ENCODE measurements at places on chromosomes 6 and 20.

GRCh38 chr6:90078513-90079289, 184.4 kb downstream of the GJA10 start:
- H3K27ac ChIP-seq, result no peak overlapping the region
- peaks cover 9% of the 10 kb centered on the region for H3K4me1 ChIP-seq
- no peaks in the 10 kb centered on the region for H3K27me3 ChIP-seq
- DNase-seq, result no peak
- H3K36me3 ChIP-seq, result no peaks in the 10 kb centered on the region

- H3K4me1 ChIP-seq, result no peaks in the 10 kb centered on the region
- H3K36me3 ChIP-seq, result peaks cover 2% of the 10 kb centered on the region
- no peak overlapping the region for H3K27ac ChIP-seq
- H3K4me3 ChIP-seq, result no peak overlapping the region
- no peak for DNase-seq
- no peaks in the 10 kb centered on the region for H3K27me3 ChIP-seq
Observed at GRCh38 chr20:44897133-44897532, 11.6 kb downstream of the YWHAB start.

DNA sequence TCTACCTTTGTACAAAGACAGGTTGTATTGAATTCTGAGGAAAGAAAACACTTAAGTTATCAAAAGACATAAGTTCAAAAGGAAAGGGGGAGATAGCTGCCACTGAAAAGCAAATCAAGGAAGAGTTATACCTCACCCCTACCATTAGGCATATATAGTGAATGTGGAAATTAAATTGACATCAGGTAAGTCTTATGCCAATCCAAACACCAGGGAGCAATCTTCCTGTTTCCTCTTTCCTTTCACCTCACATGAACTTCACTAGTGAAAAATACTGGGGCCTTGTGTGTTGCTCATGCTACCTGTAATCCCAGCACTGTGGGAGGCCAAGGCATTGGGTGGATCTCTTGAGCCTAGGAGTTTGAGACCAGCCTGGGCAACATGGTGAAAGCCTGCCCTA, 10.9 kb upstream of the C6orf58 start:
- H3K4me1 ChIP-seq, result no peaks in the 10 kb centered on the region
- H3K27ac ChIP-seq, result no peak overlapping the region
- no peak overlapping the region for H3K4me3 ChIP-seq

GRCh38 chr20:47629907-47630306, 128.2 kb downstream of the NCOA3 start:
- no peaks in the 10 kb centered on the region for H3K4me1 ChIP-seq
- no peaks in the 10 kb centered on the region for H3K27me3 ChIP-seq
- H3K27ac ChIP-seq, result no peak overlapping the region
- peaks cover 3% of the 10 kb centered on the region for H3K36me3 ChIP-seq
- DNase-seq, result no peak
- no peak overlapping the region for H3K4me3 ChIP-seq

GRCh38 chr6:36478051-36478526, 35.3 kb downstream of the KCTD20 start:
- no peak overlapping the region for H3K4me3 ChIP-seq
- H3K4me1 ChIP-seq, result no peaks in the 10 kb centered on the region
- H3K36me3 ChIP-seq, result peaks cover 6% of the 10 kb centered on the region
- no peak overlapping the region for H3K27ac ChIP-seq
- DNase-seq, result no peak

DNA sequence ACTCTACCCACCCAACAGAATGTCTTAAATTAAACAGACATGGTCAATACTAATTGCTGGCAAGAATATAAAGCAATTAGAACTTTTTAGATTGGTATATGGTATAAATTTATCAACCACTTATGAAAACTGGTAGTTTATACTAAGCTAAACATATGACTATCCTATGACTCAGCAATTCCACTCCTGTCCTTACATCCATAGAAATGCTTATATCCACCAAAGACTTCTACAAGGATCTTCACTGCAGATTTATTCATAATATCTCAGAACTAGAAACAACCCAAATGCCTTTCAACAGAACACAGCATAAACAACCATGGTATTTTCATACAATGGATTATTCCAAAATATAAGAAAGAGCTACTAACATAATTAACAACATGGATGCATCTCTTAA, 4.6 kb downstream of the ZNF184 start:
- H3K4me3 ChIP-seq, result no peak overlapping the region
- H3K27ac ChIP-seq, result no peak overlapping the region
- DNase-seq, result no peak
- H3K36me3 ChIP-seq, result peaks cover 4% of the 10 kb centered on the region
- H3K4me1 ChIP-seq, result no peaks in the 10 kb centered on the region

DNA sequence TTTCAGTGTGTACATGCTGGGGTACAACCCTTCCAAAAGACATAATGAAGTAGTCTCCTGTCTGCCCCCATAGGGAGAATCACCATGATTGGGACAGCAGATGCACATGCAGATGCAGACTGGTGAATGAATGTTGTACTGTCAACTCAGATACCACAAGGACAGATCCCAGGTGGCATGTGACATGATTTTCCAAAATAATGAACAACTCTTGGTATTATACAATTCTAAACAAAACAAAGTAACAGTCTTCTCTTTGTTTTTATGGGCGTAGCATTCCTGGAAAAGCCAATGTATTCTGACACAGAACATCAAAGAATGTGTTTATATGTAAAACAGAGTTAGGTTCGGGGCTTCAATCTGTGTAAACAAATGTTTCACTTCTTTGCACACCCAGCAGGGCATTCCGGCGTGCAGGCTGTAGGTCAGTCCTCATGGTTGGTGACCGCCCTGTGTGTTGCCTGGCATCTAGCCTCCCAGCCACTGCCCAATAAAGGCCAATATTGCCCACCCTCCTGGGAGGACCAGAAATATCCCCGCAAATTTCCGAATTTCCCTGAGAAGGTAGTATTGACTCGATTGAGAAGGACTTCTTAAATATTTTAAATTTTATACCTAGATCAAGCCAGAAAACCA, 127.7 kb downstream of the KLHL32 start:
- no peaks in the 10 kb centered on the region for H3K36me3 ChIP-seq
- DNase-seq, result no peak
- H3K27me3 ChIP-seq, result no peaks in the 10 kb centered on the region
- no peak overlapping the region for H3K27ac ChIP-seq
- H3K4me1 ChIP-seq, result no peaks in the 10 kb centered on the region
- H3K4me3 ChIP-seq, result no peak overlapping the region

DNA sequence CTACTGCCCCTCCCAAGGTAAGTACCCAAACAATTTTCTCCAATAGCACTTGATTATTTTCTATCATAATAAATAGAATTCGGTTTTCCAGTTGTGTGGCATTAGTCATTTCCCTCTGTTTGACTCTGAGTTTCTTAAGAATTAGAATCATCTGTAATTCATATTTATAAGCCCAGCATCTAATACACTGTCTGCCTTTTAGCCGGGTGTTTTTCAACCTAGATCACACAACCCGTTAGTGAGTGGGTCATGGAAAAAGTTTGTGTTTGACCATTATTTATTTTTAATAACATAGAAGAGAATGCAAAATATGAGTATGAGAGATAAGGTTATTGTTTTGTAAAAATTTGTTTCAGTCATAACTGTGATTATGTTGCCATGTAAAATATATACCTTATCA, 701.6 kb downstream of the RFPL4B start:
- no peak overlapping the region for H3K27ac ChIP-seq
- H3K4me3 ChIP-seq, result no peak overlapping the region
- no peaks in the 10 kb centered on the region for H3K27me3 ChIP-seq
- peaks cover 7% of the 10 kb centered on the region for H3K4me1 ChIP-seq
- no peak for DNase-seq
- H3K36me3 ChIP-seq, result no peaks in the 10 kb centered on the region

Measured in neuronal stem cell (in vitro differentiated cells).